ENCODE measurements at places on chromosomes 12 and 14. TPM values are rescaled to one million over a fixed set of nuclear protein-coding genes. Genes with fewer than 3 reads are reported as not detected.

DNA sequence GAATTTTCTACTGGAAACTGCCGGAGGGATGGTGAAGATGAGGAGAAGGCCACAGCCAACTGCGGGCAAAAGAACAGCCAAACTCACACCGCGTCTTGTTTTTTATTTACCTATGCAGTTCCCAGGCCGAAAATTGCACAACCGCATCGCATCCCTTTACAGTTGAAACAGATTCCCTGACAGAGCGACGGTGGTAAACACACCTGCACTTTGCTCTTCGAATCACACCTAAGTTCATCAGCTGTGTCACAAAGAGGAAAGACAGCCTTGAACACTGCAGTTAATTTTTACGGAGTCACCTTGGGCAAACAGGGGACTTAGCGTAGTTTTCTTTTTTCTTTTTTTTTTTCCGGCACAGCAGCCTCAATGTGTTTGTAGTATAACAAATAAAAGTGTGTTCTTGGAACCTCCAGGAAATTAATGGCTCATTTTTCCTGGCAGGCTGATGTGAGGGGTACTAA lies 272.0 kb upstream of the DIO3 start:
- DNase-seq = no peak

GRCh38 chr12:59382282-59383078 lies 213.3 kb upstream of the SLC16A7 start:
- DNase-seq = no peak

DNA sequence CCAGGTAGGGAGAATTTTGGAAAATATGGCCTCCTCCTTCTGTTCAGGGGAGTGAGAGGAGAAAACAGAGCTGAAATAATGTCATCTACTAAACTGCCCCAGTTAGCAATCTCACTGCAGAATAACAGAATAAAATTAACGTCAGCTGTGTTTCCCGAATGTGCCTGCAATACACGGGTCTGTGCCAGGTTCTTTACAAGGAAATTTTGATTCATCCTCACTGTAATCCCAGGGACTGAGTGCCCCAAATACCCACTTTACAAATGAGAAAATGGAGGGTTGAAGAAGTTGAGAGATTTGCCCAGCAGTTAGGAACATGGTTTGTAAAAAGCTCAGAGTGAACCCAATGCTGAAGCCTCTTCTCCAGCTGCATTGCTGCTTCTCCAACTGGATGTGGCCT lies 21.3 kb upstream of the SERPINA6 start:
- DNase-seq = no peak

Gene KLHL33
- total RNA-seq = not detected

Gene ZFC3H1
- 54.8 TPM for total RNA-seq

- no peak for DNase-seq
Measured at GRCh38 chr12:19810213-19810612, 370.9 kb downstream of the AEBP2 start.

GRCh38 chr12:84856156-84856900 lies 56.3 kb downstream of the SLC6A15 start:
- no peak for DNase-seq

GRCh38 chr14:91780452-91780851 lies 48.6 kb upstream of the CATSPERB start:
- DNase-seq = no peak
